ENCODE measurements at places on chromosomes 2 and 18.

DNA sequence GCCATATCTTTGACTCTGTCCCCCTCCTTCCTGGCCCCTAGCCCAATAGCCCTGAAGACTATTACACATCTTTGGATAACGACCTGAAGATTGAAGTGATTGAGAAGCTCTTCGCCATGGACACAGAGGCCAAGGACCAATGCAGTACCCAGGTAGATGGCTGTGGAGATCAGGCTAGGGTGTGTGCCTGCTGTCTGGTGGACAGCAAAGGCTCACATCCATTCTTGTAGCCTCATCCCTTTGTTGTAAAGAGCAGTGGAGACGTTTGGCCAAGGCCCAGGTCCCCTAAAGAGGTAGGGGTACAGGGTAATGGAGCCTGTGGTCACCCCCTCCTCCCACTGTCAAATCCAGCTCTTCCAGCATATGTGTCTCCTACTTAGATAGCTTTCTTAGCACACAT, 81.4 kb downstream of the EPAS1 start:
- DNase-seq = no peak

DNA sequence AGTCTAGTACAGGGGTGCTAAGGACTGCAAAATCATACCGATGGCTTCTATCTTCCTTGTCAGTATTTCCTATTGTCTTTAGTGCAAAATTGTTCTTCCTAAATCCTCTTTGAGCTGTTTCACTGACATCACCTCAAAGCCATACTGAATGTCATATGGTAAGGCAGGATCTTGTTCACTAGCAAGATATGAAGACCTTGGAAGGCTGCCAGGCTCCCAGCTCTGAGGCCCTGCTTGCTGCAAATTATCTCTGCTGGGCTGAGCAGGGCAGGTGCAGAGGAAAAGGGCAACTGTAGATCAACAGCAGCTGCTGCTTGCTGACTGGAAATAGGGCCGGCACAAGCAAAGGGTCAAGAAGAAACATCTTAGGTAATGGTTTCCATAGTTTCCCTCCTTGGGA, 58.2 kb downstream of the PMAIP1 start:
- DNase-seq = no peak

DNA sequence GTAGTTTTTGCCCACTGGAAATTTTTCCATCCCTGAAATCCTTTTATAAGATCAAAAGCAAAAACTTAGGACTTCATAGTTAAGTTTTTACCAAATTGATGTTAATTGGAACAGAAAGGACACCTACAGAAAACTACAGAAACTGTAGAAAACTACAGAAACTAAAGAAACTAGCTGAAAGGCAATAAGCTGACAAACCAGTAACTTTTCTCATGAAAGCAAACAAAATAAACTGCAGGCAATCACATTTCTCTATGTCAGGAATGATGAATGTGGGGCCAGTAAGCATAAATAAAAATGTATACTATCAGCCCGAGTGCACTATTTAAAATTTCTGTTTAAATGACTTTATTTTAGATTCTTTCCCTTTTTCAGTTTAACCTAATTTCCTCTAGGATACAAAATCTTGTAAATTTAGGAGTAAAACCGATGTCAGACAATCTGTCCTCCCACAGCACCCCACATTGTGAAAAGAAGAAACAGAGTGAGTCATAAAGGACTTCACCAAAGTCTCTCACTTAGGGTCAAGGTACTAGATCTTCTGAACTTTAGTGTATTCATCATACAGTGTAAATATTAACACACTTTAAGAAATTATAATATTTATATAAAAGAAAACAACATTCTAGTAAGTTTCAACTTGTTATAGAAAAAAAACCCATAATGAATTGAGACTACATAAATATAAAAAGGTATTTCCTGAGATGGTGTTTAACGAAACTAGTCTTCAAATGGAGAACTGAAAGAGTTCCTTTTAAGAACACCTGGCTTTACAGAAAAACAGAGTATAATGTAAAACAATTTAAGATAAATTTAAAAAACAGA, 46.6 kb downstream of the USP40 start:
- no peak for DNase-seq

GRCh38 chr2:67633212-67633856, 236.2 kb downstream of the ETAA1 start:
- no peak for DNase-seq

GRCh38 chr2:227214622-227215041, 50.2 kb downstream of the COL4A3 start:
- DNase-seq = no peak
